ENCODE measurements at places on chromosomes 7 and 10.

- peak; percentile 68 for DNase-seq
Observed at GRCh38 chr7:104791080-104791479, 222.9 kb upstream of the KMT2E start.

GRCh38 chr10:31816318-31816717 lies 112.3 kb downstream of the ARHGAP12 start:
- DNase-seq = no peak

DNA sequence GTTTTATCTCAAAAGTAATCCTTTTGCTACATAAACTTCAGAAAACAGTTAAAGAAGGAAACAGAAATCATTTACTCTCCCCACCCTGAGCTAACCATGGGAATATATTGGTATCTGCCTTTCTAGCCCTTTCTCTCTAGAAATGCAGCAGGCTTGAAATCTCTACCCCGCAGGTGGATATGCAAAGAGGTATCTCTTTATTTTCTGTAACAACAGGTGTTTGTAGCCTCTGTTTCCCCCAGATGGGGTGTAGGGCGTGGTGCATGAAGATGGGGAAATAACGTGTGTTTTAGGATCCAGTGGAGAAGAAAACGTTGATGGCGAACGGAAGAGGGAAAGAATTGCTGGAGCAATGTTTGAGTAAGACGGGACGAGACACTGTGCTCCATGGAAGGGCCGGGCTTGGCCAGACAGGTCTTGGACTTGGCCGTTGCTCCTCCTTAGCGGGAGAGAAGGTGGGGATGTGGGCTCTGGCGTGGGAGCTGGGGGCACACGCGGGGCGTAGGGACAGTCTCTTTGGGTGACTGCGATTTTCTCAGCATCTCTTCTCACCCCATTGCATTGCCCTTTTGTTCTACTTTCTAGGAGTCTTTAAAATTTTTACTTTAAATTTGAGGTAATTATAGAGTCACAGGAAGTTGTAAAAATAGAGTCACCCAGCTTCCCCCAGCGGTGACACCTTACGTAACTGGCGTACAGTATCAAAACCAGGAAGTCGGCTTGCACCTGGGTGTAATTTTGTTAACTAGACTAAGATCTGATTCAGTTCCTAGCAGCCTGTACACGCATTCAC lies 82.9 kb downstream of the ELFN1 start:
- peak; percentile 14 for DNase-seq

- peak; percentile 67 for DNase-seq
Observed at GRCh38 chr7:77651575-77652162, 44.6 kb upstream of the RSBN1L start.

DNA sequence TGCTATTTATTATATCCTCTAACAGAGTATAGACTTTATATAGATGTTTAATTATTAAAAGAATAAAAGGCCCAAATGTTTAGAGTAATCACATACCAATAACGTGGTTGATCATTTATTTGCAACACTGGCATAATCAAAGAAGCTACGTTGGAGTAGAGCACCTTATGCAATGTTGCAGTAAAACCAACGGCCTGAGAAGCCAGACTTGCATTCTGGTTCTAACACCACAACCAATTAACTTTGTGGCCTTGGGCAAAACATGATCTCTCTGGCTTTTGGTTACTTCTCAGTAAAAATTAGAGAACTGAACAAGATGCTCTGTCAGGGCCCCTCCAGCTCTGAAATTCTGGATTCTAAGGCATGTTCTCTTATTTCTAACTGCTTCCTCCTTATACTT lies 476.2 kb downstream of the GRM8 start:
- peak; percentile 24 for DNase-seq

- DNase-seq = peak; percentile 83
Observed at GRCh38 chr10:25725917-25726716, 207.9 kb upstream of the MYO3A start.

- no peak for DNase-seq
Observed at GRCh38 chr7:47649919-47650318, 68.0 kb upstream of the TNS3 start.

GRCh38 chr7:69837387-69838068 lies 239.3 kb downstream of the AUTS2 start:
- DNase-seq = peak; percentile 100

GRCh38 chr7:35871856-35872255 lies 71.0 kb downstream of the SEPTIN7 start:
- no peak for DNase-seq

DNA sequence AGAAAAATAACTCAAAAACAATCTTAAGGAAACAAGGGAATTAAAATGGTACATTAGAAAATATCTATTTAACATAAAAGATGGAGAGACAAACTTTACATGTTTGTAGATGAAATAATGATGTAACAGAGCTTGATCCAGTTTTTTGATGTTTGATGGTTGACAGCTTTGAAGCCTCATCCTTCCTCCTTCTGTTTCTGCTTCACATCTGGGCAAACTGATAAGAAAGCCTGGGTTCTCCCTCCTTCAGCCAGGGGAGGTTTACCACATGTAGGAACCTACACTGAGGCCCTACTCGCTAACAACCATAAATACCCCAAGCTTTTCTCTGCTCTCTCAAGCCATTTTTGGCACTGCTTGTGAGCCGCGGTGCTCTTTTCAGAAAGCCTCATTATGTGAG lies 82.8 kb upstream of the ZNF32 start:
- DNase-seq = no peak
